H7 (cell line): ENCODE measurements at places on chromosomes 2 and 18.

DNA sequence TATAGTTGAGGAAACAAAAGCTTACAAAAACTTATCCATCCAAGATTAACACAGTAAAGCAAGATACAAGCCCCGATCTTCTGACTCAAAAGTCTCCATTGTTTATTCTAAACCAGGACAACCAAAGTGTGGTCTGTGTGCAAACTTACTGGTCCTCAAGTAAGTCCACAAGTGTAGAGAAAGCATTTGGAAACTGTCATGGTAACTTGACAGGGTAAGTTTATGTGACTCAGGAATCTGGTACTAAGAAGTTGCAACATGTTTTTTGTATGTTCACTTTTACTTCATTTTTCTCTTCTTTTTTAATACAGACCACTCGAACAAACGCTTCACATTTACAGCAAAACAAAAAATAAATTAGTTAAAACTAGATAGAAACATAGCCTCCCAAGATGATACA, 9.4 kb downstream of the MBD2 start:
- DNase-seq, result no peak

- DNase-seq, result no peak
These were observed 13.4 kb downstream of the ITGA6 start for GRCh38 chr2:172440795-172441194.

GRCh38 chr2:8171608-8172007, 510.2 kb upstream of the ID2 start:
- DNase-seq, result no peak

GRCh38 chr18:32831781-32832180, 59.0 kb upstream of the KLHL14 start:
- DNase-seq, result no peak

- no peak for DNase-seq
These were observed 307.2 kb upstream of the MMADHC start for GRCh38 chr2:149894760-149895159.

- DNase-seq, result no peak
These were observed 56.8 kb upstream of the TANK start for GRCh38 chr2:161103451-161103831.

- DNase-seq, result no peak
These were observed 9.0 kb downstream of the MALL start for GRCh38 chr2:110106642-110107041.
